ENCODE measurements at places on chromosomes 7 and 10.

DNA sequence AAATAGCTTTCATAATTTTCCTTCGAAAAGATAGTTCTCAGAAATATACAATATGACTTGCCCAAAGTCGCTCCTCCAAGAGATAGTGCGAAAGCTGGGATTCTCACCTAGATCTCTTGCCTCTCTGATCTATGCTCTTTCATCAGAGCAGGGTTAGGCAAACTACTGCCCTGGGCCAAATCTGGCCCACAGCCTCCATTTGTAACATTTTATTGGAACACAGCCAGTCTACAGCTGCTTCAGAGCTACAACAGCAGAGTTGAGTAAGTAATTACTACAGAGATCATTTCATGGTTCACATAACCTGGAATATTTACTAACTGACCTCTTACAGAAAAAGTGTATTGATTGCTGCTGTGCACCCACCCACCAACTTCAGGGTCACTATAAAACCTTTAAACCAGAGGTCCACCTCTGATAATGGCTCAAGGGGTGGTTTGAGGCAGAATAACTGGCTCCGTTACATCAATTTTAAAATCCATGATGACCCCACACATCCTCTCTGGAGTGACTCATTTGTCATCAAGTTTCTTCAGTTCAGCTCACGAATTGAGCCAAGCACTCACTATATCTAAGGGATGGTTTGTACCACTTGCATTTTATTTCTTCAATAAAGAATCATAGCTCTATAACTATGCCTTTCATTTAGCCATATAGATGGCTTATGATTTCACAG lies 1019.0 kb downstream of the XPNPEP1 start:
- no peak for DNase-seq

DNA sequence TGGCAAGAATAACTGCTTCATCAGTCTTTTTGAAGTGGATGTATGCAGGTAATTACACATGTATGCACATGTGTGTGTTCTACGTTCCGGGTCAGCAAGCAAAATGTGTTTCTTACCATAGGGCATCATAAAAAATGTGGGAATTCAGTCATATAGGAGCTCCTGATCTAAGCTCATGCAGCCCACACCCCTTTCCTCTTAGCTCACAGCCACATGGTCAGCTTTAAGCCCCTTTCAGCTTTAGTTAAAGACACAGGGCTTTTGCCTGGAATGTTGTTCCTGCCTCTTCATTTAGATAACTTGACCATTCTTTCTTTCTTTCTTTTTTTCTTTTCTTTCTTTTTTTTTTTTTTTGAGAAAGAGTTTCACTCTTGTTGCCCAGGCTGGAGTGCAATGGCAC lies 258.1 kb downstream of the RPS24 start:
- DNase-seq: no peak

GRCh38 chr7:31957090-31957720 lies 113.0 kb downstream of the PDE1C start:
- DNase-seq: no peak

DNA sequence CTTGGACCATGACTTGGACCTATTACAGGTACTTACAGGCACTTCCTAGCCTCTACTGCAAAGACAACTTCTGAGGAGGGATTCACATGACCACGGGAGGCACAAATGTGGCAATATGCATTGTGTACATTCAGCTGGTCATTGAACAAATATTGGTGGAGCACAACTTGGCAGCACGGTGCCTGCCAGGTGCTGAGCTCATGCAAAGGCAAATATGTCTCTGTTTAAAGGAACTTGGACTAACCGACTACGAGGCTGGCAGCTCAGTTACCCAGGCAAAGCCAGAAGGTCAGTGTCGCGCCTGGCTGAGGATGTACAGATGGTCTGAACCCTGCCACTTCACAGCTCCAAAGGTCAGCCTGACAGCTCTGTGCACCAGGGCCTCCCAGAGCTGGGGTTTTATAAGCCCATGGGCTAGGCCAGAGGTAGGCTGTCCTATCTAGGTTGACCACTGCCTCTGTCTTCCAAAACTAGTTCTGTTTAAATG lies 6.1 kb downstream of the DENND11 start:
- no peak for DNase-seq

- DNase-seq: peak; percentile 30
These were observed 82.3 kb upstream of the GPR26 start for GRCh38 chr10:123583639-123584418.

DNA sequence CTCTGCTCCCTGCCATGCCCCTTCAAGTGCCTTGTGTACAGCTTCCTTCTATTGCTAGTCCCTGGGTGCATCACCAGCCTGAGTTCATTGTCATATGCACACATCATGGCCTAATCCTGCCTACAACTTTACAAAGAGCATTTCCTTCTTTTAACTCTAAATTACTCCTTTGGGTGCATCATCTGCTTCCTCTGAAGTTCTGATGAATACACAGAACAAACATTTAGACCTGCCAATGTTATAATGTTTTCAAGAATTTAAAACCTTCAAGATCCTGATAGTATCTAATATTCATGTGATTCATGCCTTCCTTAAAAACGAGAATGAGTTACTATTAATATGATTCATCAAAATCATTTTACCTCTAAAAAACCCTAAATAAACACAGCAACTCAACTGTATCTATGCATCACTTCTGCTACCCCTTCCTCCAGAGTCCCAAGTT lies 357.1 kb downstream of the MAGI2 start:
- DNase-seq: peak; percentile 1

DNA sequence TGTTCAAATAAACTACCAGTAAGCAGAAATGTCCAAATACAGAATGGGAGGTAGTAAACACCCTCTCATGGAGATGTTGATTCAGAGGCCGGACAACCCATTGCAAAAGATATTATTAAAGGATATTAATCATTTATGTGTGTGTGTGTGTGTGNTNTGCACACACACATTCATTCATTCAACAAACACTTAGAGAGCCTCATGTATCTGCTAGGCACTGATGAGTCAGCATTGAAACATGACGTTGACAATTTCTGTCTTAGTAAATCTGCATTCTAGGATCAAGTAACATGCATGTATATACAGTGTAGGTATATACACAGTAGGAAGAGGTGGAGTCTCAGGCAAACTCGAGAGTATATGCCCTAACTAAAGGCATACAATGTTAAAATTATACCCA lies 187.0 kb downstream of the ZNF365 start:
- DNase-seq: no peak

DNA sequence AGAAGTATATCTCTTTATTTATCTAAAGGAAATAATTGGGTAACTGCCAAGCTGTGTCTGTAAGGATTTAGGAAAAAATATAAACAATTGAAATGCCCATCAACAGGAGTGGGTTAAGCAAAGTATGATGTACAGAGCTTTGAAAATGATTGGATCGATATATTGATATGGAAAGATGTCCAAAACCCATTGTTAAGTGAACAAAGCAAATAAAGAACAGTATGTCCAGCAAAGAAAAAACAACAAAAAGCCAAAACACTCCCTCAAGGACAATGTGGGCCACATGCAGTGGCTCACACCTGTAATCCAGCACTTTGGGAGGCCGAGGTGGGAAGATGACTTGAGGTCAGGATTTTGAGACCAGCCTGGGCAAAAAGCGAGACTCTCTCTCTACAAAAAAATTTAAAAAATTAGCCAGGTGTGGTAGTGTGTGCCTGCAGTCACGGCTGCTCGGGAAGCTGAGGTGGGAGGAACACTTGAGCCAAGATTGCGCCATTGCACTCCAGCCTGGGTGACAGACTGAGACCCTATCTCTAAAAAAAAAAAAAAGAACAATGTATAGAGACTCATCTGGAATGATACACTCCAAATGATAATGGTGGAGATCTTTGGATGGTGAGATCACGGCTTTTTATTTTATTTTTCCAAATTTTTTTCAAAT lies 37.9 kb downstream of the XRCC2 start:
- no peak for DNase-seq

- DNase-seq: peak; percentile 51
These were observed 123.9 kb downstream of the CREB5 start for GRCh38 chr7:28536259-28536658.

Measured in HTR-8/SVneo (cell line).